ENCODE measurements at places on chromosomes 4 and X.

DNA sequence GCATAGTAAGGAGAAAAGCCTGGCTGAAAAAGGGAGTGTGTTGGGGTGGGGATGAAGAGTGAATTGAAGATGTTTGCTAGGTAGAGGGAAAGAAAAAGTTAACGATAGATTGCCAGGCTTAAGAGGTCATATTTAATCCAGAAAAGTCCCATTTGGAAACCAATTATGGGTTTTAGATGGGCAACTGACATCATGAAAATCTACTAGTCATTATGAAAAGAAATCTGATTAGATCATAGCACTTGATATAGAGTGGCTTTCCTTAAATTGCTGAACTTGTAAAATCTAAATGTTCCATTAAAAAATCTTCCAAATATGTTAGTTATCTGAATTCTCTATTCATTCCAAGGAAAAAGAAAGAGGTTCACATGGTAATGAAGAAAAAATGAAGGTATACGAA lies 37.5 kb upstream of the IL21 start:
- no peak for DNase-seq

DNA sequence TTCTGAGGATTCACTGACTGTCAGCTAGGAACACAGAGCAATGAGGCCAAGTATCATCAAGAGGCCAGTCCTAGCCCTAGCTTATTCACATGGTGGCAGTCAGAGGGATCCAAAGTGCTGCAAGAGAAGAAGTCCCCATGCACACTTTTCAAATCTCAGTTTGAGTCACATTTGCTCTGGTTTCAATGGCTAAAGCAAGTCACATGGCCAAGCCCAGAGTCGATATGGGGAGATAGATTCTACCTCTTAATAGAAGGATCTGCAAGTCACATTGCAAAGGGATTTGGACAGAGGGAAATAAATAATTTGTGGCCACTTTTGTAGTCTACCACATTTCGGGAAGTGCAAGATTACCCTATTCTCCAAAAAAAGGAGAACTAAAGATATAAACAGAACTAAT lies 3.7 kb upstream of the LCORL start:
- DNase-seq = no peak

DNA sequence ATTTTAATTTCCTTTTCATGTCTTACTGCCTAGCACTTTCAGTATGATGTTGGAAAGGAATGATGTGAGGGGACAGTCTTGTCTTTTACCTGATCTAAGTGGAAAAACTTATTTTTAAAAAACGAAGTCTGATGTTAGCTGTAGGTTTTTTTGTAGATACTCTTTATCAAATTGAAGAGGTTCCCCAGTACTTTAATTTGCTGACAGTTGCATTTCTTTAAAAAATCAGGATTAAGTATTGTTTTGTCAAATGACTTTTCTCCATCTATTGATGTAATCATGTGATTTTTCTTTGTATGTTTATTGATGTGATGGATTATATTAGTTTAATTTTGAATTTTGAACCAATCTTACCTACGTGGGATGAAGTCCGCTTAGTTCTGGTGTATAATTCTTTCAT lies 568.4 kb upstream of the AGA start:
- DNase-seq = no peak

DNA sequence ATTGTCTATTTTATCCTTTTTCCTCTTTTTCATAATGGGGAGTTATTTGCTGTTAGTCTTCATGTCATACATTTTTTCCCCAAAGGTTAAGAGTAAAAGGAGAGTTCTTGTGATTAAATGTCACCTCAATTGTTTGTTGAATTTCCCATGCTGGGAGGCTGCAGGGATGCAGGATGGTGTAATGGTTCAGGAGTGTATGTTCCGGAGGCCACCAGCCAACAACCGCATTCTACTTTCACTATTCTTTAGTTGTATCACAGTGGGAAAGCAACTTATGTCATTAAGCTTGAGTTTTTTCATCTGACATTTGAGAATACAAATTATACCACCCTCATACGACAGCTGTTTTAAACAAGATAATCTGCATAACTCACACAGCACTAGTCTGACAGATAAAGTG lies 15.4 kb downstream of the AFP start:
- DNase-seq = no peak

- no peak for DNase-seq
Measured at GRCh38 chr4:154492288-154492687, 689 bp upstream of the DCHS2 start.

- peak; percentile 43 for DNase-seq
Measured at GRCh38 chrX:119880552-119881437, 9.2 kb downstream of the NDUFA1 start.

- no peak for DNase-seq
Measured at GRCh38 chr4:152998861-152999260, 62.7 kb downstream of the FHDC1 start.

DNA sequence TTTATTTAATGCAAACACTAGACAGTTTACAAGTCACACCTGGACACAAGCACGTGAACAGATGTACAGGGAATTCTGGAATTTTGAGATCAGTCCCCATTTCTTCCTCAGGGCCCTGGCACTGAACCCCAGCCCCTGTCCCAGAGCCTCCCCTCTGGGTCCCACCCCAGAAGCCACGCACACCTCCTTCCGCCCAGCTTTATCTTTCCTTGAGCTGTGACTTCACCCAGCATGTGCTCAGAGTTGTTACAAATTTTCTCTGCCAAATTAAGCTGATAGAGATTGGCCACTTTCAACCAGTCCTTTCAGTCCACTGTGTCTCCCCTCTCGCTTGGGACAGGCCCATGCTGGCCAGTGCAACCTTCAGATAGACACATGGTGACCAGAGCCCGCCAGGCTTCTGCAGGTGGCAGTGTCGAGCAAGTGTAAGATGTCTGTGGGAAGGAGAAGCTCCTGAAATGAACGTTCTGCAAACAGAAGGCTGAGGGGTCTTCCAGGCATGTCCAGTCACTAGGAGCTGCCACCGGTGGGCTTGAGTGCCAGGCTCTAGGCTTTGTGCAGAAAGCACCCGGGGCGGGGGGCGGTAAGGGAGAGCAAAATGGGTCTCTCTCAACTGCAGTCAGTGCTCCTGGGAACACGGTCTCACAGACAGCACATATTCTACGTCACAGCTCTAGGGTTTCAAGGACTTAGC lies 73.3 kb downstream of the MTMR1 start:
- no peak for DNase-seq

DNA sequence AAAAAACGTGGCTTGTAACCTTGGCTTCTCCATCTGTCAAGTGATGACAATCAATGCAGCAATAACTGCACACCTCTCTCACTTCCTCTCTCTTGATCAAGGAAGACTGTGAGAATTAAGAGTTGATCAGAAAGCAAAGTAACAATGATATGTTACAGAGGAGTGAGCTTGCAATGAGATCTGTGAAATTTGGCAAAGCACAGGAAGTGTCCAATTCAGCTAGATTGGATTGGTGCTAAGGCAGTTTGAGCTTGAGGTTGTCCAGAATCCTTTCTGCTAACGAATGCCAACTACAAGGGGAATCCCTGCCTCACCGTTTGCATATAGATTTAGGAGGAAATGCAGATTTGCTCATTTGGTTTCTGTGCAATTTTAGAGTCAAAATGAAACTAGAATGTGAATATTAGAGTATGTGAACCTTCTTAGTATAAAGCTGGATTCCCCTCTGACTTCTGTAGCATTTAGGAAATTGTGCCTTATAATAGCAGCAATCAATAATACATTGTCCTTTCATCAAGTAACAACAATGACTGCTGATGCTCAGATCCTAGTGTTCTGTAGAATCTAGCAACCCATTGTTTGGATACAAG lies 346.4 kb downstream of the PTTG2 start:
- no peak for DNase-seq

GRCh38 chrX:37662181-37662580 lies 23.4 kb upstream of the XK start:
- DNase-seq = no peak

DNA sequence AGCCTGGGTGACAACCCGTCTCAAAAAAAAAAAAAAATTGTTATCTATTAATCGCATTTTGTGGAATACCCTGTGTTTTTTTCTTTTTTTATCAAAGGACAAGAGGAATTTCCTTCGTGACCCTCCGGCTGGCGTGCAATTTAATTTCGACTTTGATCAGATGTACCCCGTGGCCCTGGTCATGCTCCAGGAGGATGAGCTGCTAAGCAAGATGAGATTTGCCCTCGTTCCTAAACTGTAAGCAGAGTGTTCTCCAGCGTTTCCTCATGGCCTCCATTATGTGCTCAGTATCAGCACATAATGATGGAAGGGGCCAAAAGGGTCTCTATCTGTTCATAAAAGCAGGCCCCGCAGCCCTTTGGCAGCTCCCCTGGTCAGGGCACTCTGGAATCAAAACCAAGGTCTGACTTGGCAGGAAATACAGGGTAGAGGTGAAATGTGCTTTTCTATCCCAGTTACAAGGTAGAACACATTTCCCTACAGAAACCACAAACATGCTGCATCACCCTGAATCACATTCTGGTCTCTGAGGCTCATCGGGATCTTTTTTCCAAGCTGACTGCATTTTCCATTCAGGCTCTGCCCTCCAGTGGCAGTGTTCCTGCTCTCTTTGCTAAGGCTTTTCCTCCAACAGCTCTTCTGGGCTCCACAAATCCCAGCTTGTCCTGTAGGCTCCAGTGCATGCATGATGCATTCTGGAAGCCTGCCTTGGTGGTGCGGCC lies 24.4 kb downstream of the SYAP1 start:
- no peak for DNase-seq

GRCh38 chrX:116961872-116962582 lies 499.3 kb upstream of the CT83 start:
- DNase-seq = no peak

- DNase-seq = no peak
Measured at GRCh38 chr4:23805450-23805851, 84.4 kb downstream of the PPARGC1A start.

- DNase-seq = no peak
Measured at GRCh38 chr4:5052204-5052702, 973 bp downstream of the STK32B start.

- no peak for DNase-seq
Measured at GRCh38 chr4:145183023-145183422, 2.6 kb upstream of the OTUD4 start.

- DNase-seq = no peak
Measured at GRCh38 chrX:16589211-16589610, 60.7 kb upstream of the S100G start.

GRCh38 chrX:97740886-97741285 lies 857.2 kb downstream of the RPA4 start:
- no peak for DNase-seq

Measured in activated T-cell treated with anti-CD3 and anti-CD28 coated beads, Interleukin-2, amount 50 U/mL, for 24 hours (primary cell).